ENCODE measurements at places on chromosomes 3 and 15.

GRCh38 chr3:100591411-100591810 lies 18.0 kb upstream of the ADGRG7 start:
- DNase-seq = no peak

GRCh38 chr15:60003243-60004008 lies 685 bp upstream of the FOXB1 start:
- DNase-seq = no peak

DNA sequence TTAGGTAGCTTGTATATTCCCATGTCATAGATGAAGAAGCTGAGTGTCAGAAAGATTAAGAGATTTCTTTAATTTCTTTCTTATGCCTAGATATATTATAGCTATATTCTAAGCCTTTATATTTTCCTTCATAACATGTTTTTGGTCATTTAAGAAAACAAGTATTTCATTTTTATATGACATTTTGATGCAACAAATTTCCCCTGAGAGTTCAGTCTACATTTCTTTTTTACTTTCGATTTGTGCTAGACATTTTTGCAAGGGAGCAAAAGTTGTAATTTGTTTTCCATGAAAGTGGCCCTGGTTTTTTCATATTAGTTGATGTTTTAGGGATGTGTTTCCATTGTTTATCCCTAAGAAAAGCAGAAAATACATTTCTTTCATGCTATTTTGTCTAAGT lies 344.9 kb downstream of the NLGN1 start:
- no peak for DNase-seq

- DNase-seq = no peak
These were observed 43.9 kb downstream of the B3GNT5 start for GRCh38 chr3:183296944-183297343.

- DNase-seq = peak; percentile 59
These were observed 103.5 kb downstream of the TBC1D2B start for GRCh38 chr15:77974098-77974414.

DNA sequence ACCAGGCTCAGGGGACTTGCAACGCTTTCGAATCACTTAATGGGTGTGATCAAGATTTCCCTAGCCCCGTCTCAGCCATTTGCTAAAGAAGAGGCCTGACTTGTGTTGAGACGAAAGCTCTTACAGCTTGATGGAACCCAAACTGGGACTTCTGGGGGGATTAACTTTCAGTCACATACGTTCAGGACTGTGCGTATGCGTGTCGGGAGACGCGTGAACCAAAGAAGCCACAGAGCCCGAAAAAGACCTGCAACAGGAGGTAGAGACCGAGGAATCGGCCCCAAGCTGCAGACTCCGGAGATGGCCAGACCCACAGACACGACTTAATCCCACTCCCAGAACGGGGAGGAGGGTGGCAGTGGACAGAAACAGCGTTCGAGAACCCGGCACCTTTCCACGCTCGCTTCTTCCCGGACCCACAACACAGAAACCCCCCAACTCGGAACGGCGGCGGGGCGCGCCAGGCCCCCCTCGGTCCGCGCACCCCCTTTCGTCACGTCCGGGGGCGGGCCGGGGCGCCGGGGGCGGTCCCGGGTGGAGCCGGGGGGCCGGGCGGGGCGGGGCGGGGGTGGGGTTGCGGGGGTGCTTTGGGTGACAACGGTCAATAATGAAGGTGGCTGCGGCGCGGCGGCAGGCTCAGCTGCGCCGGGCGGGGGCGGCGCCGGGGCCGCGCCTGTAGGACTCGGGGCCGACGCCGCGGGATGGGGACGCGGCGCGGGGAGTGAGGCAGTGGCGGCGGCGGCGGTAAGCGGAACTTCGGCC lies at the start of gene ATP11B:
Gene ATP11B, plus strand, starts transcription at position 604 of the 762 bp plus-strand sequence. CDS start 256 bp downstream, outside the sequence.
- DNase-seq = peak; percentile 69

GRCh38 chr3:2921903-2922302 lies 188.3 kb downstream of the IL5RA start:
- no peak for DNase-seq

Measured in PC-9 (cell line).